ENCODE measurements at places on chromosomes 16 and 17.

GRCh38 chr17:17818088-17818526 is 18.7 kb downstream of the SREBF1 start:
- DNase-seq, result no peak

DNA sequence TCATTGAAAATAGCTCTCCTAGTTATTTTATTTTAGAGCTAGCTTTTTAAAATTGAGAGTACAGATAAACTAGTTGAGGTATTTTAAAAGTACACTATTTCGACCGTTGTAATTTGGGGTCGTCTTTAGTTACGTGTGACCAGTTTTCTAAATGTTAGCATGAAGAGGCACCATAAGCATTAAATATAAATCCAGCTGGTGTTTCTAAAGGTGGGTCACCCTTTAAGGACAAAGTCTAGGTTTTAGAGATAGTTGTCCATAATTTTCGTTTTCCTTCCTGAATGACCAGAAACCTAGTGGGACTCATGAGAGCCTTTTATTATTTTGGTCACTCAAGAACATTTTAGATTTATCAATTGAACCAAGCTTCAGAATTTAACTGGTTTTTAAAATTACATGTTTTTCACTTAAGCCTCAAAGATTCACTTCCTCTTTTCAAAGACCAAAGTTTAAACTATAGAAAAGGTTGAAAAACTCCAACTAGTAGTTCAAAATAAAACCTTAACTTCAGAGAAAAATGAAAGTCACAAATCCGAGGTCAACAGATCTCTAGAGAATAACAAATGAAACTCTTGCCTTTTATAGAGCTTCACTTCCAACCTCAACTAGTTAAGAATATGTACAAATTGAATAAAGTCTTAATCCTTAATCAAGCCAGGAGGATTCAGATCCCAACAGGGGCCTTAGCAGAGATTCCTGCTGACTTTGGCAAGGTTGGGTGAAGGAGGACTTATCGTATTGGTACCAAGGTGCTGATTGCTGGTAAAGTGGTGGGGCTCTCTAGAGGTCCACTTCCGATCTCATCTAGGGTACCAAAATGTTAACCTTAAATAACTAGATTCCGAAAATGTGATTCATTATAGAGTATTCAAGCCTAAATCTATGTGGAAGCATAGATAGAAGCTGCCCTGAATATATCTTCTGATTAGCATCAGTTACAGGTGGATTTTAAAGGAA is 32.5 kb downstream of the PHKB start:
- no peak for DNase-seq

DNA sequence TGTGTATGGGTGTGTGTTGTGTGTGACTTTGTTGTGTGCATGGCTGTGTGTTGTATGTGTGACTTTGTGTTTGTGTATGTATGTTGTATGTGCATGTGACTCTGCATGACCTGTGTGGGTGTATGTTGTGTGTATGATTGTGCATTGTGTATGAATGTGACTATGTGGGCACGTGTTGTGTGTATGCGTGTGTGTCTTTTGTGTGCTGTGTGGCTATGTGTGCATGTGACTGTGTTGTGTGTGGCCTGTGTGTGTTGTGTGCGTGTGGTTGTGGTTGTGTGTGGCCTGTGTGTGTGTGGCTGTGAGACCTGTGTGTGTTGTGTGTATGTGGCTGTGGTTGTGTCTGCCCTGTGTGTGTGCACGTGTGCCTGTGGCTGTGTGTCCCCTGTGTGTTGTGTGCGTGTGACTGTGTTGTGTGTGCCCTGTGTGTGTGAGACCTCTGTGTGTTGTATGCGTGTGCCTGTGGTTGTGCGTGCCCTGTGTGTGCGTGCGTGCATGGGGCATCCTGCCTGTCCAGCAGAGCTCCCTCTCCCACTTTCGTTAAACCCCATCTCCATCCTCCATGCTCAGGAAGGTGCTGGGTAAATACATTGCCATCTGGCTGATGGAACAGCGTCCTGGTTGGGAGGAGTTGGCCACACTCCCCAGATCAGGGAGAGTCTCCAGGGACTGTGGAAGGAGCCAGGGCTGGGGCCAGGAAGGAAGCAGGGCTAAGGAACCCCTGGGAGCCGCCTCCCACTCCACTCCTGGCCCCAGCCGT is 90.1 kb upstream of the GSE1 start:
- DNase-seq, result no peak

DNA sequence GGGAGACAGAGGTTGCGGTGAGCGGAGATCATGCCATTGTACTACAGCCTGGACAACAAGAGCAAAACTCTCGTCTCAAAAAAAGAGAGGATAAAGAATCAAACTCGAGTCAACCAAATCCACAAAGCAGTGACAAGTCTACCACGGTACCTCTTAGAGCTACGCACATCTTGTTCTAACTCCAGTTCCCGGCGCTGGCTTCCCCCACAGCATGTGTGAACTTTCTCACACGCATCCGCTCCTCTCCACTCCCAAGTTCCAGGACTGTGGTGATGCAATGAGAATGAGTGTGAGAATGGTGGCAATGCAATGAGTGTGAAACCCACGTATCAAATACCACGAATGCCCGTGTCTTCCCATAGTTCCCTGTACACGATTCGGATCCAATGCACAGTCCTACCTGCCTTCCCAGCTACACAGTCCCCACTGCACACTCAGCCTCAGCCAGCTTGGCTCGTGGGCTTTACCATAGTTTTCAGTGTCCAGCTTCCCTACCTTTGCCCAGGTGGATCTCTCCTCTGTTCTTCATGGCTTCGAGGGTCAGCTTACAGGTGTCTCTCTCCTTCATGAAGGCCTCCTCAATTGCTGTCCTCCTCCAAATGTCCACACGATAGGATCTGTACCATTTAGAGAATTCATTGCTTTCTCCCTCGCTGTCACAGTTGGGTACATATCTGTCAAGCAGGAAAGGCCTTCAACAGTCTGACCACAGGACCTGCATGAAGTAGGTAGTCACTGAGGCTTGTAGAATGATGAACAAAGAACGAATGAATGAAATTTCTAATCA is 9.2 kb upstream of the P2RX5 start:
- DNase-seq, result no peak

DNA sequence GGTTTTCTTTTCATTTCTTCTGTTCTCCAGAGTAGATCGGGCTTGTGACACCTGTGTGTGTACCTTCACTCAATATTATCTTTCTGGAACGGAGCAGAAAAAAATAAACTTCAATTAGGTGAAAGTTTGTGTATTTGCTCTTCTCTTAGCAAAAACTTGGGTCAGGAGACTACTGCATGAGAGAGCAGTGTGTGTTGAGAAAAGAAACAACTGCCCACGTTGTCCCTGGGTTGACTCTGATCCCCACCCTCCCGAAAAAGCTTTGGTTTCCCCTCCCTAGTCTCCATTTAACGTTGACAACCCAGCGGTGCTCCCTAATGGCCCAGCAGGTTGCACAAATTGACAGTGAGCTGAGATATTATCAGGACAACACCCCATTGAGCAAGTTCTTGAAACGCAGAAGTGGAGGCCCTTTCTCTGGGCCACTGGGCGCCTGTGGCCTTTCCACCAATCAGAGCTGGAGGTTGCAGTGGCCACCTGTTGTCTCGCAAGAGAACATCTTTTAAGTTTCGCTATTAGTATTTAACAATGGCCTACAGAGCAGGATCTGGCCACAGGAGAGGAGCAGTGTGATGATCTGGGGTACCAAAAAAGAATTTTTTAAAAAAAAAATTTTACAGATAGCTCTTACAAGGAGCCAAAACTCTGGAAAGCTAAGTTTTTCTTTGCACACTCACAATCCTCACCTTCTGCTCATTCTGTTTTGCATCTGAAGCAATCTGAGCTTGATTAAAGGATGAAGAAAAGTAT is 1.5 kb upstream of the TOX3 start:
- no peak for DNase-seq

DNA sequence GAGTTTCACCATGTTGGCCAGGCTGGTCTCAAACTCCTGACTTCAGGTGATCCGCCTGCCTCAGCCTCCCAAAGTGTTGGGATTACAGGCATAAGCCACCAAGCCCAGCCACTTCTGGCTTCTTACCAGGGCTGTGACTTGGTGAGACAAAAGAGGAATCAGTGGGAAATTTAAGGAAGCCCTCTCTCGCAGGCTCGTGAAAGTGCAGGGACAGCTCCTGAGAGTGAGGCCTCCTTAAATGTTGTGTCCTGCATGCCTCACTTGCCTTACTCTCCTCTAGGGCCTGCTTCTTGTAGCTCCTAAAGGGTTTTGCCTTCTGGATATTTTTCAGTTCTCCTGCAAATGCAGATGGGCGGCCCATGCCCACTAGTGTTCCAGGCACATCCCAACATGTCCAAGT is 5.2 kb downstream of the AHSP start:
- no peak for DNase-seq

DNA sequence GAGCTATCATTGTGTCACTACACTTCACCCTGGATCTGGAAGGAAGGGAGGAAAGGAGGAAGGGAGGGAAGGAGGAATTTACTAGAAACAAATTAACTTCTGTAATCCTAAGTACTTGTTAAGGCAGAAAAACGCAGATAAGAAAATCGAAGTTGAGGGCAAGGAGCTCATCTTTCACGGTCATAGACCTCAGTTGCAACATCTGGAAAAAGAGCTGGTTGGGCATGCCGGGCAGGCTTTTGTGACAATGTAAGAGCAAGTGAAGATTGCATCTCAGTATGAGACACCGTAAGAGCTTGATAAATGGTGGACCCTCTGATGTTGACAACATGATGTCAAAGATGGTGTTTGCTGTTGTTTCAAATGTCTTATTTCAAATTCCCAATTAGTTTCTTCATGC is 721.5 kb downstream of the MAF start:
- DNase-seq, result no peak

DNA sequence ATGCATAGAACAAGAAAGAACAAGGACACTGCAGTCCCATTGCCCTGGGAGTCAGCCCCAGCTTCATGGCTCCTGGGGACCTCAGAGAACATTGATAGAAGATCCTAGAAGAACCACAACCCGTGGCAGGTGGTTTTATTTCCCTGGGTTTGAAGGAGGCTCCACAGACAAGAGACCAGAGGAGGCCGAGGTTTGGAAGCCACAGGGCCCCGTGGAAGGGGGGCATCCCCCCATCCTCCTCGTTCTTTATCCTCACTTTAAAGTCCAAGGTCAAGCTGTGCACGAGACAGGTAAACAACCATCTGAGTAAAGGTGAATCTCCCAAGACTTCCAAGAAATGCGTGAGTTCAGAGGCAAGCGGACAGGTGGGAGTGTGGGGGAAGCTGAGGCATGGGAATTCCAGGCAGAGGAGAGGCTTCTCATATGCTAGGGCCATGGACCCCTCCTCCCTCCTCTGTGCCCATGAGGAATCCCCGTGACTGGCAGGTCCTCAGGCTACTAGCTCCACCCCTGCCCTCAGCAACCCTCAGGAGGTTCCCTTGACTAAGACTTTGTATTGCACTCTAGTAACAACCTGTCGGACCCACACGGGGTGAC is 849 bp upstream of the SULT1A1 start:
- no peak for DNase-seq

GRCh38 chr16:51967646-51968045 is 579.3 kb downstream of the TOX3 start:
- DNase-seq, result no peak

GRCh38 chr16:56700631-56701030 is 18.4 kb downstream of the MT1X start:
- DNase-seq, result no peak

GRCh38 chr17:29073520-29073919 is 30.6 kb downstream of the PIPOX start:
- DNase-seq, result no peak

DNA sequence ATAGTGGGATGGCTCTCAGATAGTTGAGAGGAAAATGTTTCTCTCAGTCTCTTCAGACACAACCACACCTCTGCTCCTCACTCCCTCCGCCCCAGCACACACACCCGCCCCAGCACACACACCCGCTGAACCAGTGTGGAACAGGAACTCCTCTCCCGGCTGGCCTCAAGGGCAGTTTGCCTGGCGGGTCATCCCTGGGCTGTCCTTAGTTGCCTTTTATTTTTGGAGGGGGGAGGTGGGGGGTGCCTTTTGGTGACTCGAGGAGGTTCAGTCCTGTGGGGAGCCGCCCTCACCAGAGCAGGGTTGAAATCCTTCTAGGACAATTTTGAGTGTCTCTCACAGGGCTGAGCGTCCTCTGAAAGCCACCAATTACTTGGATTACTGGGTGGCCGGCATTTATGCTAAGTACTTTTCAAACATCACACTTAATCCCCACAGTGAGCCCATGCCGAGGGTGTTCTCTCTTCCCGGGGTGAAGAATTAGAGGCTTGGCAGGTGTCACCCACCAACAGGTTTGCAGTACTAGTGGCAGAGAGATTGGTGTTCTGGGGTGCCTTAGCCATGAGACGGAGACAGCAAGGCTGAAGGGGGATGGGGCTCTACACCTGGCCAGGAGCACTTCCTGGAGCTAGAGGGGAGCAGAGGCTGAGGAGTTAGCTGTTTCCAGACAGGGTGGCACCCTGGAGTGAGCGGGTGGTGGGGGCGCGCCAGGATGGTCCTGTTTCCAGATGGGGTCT is 2.8 kb downstream of the RASD1 start:
- no peak for DNase-seq

- no peak for DNase-seq
Observed at GRCh38 chr16:3824121-3824795, 56.3 kb downstream of the CREBBP start.

DNA sequence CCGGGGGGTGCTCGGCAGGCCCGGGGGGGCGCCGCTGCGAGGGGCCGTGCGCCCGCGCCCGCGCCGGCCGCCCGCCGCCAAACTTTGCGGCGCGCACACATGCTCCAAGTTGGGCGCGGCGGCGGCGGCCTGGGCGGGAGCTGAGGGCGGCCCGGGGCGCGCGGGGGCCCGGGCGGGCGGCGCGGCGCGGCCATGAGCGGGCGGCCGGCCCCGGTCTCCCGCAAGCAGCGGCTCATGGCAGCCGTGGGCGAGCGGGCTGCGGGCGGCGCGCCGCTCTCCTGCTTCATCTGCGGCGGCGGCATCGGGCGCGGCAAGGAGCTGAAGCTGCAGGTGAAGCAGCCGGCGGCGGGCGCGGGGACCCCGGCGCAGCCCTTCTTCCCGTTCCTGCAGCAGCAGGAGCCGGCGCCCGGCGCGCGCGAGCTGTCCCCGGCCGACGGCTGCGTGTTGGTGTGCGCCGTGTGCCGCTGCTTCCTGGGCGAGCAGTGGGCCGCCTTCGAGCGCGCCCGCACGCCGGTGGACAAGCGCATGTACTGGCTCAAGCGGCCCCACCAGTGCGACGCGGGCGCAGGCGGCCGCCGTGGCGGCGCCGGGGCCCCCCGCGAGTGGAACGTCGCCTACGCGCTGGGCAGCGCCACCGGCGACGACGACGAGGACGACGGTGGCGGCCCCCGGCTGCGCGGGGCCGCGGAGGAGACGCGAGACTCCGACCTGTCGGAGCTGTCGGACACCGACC is 57.2 kb upstream of the CIBAR2 start:
- no peak for DNase-seq

- no peak for DNase-seq
Observed at GRCh38 chr16:19348578-19349315, 63.2 kb downstream of the CLEC19A start.

GRCh38 chr17:81090361-81091136 is 55.6 kb downstream of the BAIAP2 start:
- no peak for DNase-seq

- peak; percentile 77 for DNase-seq
Observed at GRCh38 chr17:49997773-49998703, 3.0 kb upstream of the DLX3 start.

GRCh38 chr16:48446534-48446920 is 61.3 kb upstream of the SIAH1 start:
- DNase-seq, result no peak

GRCh38 chr17:59436900-59437299 is 105.4 kb downstream of the YPEL2 start:
- DNase-seq, result no peak

GRCh38 chr17:30199600-30199999 is 35.9 kb downstream of the SLC6A4 start:
- DNase-seq, result no peak
